ENCODE measurements at places on chromosomes 6 and 20. TPM values are rescaled to one million over a fixed set of nuclear protein-coding genes. Genes with fewer than 3 reads are reported as not detected.

- peak; percentile 85 for DNase-seq
- no peaks in the 10 kb centered on the region for H3K27me3 ChIP-seq
- peak overlapping the region; percentile 84 for H3K27ac ChIP-seq
- peaks cover 15% of the 10 kb centered on the region for H3K36me3 ChIP-seq
These were observed 39.0 kb downstream of the JAG1 start for GRCh38 chr20:10634683-10635411.

DNA sequence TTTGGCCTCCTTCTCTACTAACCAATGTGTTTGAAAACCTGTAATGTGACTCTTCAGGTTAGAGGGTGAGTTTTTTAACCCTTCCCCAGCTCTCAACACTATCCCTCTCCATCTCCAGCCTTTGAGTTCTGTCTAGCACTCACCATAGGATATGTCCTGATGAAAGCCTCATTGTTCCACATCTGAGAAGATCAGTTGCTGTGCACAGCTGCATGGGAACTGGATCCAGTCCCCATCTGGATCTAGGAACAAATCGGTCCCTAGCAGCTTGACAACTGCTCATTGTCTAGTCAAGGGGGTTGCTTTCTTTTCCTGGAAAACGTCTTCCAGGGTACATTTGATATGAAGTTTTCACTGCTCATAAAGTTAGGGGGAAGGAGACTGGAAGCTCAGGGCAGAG lies 45.4 kb upstream of the AGPAT4 start:
- no peaks in the 10 kb centered on the region for H3K27me3 ChIP-seq
- no peaks in the 10 kb centered on the region for H3K4me1 ChIP-seq
- no peak overlapping the region for H3K4me3 ChIP-seq
- H3K36me3 ChIP-seq = no peaks in the 10 kb centered on the region
- DNase-seq = peak; percentile 25
- no peak overlapping the region for H3K27ac ChIP-seq

DNA sequence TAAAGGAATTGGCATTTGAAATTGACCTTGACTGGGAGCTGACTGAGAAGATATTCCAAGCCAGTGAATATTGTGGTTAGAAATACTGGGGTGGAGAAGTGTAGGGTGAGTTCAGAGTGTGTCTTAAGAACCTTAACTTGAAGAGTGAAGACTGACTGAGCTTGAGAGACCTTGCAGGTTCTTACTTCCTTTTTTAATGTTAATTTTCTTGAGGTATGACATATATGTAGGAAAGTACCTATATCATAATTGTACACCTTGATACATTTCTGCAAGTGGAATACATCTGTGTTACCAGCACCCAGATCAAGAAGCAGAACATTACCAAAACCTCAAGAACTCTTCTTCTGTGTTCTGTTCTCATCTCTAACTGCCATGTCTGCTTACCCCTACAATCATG lies 11.0 kb downstream of the DHX35 start:
- DNase-seq = no peak
- peaks cover 27% of the 10 kb centered on the region for H3K36me3 ChIP-seq
- no peak overlapping the region for H3K4me3 ChIP-seq
- H3K27ac ChIP-seq = no peak overlapping the region
- H3K4me1 ChIP-seq = no peaks in the 10 kb centered on the region

DNA sequence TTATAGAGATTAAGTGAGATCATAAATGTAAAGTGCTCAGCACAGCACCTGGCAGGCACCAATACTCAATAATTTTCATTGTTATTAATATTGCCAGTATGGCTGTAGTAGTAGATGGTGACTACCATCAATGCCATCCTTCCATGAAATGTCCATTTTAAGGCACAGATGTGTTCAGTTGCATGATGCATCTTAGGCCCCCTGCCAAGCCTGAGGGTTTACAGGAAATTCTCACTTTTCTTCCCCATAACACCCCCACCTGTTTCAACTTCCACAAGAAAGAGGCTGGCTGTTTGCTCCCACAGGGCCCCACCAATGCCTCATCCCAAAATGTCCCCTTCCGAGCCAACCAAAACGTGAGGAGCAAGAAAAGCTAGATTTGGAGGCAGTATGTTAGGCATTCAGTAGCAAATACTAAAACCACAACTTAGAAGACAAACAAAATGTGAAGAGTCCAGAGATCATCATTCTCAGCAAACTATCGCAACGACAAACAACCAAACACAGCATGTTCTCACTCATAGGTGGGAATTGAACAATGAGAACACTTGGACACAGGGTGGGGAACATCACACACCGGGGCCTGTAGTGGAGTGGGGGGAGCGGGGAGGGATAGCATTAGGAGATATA lies 110.6 kb upstream of the NHSL1 start:
- H3K4me1 ChIP-seq = no peaks in the 10 kb centered on the region
- no peaks in the 10 kb centered on the region for H3K27me3 ChIP-seq
- no peak for DNase-seq
- H3K36me3 ChIP-seq = no peaks in the 10 kb centered on the region
- H3K27ac ChIP-seq = no peak overlapping the region

- peaks cover 11% of the 10 kb centered on the region for H3K4me1 ChIP-seq
- DNase-seq = no peak
- no peaks in the 10 kb centered on the region for H3K36me3 ChIP-seq
- H3K27ac ChIP-seq = no peak overlapping the region
- no peaks in the 10 kb centered on the region for H3K27me3 ChIP-seq
These were observed 161.3 kb upstream of the GGTLC1 start for GRCh38 chr20:24149881-24150307.

- no peak overlapping the region for H3K4me3 ChIP-seq
- DNase-seq = peak; percentile 64
- peaks cover 2% of the 10 kb centered on the region for H3K4me1 ChIP-seq
- H3K27ac ChIP-seq = no peak overlapping the region
- peaks cover 37% of the 10 kb centered on the region for H3K36me3 ChIP-seq
These were observed 14.0 kb downstream of the APMAP start for GRCh38 chr20:24978513-24978912.

DNA sequence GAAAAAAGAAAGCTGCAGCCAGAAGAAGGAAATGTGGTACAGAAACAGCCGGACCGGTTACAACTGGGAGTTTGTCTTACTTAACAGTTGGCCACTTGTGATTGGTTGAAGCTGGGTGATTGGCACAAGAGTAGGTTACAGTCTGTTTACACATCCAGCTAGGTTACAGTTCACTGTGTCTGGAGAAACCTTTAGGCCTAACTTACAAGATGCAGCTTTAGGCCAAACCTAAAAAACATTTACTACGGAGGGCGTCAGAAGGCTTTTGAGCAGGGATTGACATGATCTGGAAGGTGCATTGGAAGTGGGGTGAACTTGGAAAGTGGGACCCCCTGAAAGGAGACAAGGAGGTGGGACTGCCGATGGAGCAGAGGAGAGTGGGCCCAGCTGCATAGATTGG lies 122.3 kb downstream of the BANF2 start:
- no peaks in the 10 kb centered on the region for H3K27me3 ChIP-seq
- peaks cover 28% of the 10 kb centered on the region for H3K4me1 ChIP-seq
- peak; percentile 87 for DNase-seq
- no peak overlapping the region for H3K27ac ChIP-seq

GRCh38 chr6:49980898-49981297 lies 11.5 kb upstream of the DEFB113 start:
- no peak overlapping the region for H3K4me3 ChIP-seq
- peak; percentile 1 for DNase-seq
- H3K27me3 ChIP-seq = no peaks in the 10 kb centered on the region
- H3K36me3 ChIP-seq = no peaks in the 10 kb centered on the region
- H3K27ac ChIP-seq = no peak overlapping the region

- no peak overlapping the region for H3K4me3 ChIP-seq
- H3K27ac ChIP-seq = no peak overlapping the region
- no peaks in the 10 kb centered on the region for H3K36me3 ChIP-seq
These were observed 84.0 kb upstream of the TULP1 start for GRCh38 chr6:35596448-35597442.

MOG gene
- total RNA-seq = not detected

RIPK1 gene
- 11.3 TPM for total RNA-seq

DNA sequence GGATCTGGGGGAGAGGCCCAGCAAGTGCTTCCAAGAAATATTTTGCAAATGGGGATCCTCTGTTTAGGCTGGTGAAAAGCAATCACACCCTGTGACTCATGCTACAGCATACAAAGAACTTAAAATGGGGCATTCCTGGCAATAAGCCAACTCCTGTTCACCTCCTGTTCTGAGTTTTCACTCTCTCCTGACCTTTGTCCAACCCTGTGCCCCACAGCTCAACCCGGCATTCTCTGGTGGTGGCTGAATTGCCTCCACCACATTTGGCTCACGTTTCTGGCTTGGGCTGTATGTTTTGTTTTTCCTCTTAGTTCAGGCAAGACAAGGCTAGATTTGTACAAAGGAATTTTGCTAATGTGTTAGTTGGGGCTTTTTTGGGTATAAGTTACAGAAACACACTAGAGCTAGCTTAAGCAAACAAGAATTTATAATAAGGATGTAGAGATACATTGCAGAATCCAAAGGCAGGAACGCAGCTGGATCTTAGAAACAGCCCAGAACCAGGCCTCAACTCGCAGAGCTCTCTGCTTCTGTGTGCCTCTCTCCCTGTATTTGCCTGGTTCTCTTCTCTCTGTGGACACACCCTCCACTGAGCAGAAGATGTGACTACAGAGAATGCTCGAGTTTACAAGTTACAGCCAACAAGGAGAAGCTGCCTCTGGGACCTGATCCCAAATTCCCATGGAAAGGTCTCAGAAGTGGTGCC lies 9.4 kb downstream of the ABCC10 start:
- peaks cover 9% of the 10 kb centered on the region for H3K4me1 ChIP-seq
- no peak overlapping the region for H3K4me3 ChIP-seq

ERGIC3 gene
- total RNA-seq = 236 TPM

GRCh38 chr6:55836481-55836880 lies 38.9 kb downstream of the BMP5 start:
- no peaks in the 10 kb centered on the region for H3K4me1 ChIP-seq
- no peak overlapping the region for H3K27ac ChIP-seq
- H3K27me3 ChIP-seq = no peaks in the 10 kb centered on the region
- H3K4me3 ChIP-seq = no peak overlapping the region
- no peaks in the 10 kb centered on the region for H3K36me3 ChIP-seq

BPIFB4 gene
- total RNA-seq = 0.09 TPM

COL20A1 gene
- total RNA-seq = 4.6 TPM

PHACTR3 gene
- total RNA-seq = 7.0 TPM

GRCh38 chr20:61317966-61318530 lies 66.0 kb downstream of the CDH4 start:
- H3K4me1 ChIP-seq = no peaks in the 10 kb centered on the region
- no peak overlapping the region for H3K4me3 ChIP-seq
- H3K27ac ChIP-seq = no peak overlapping the region
- H3K27me3 ChIP-seq = peaks cover 31% of the 10 kb centered on the region
- no peaks in the 10 kb centered on the region for H3K36me3 ChIP-seq

- no peak for DNase-seq
- no peaks in the 10 kb centered on the region for H3K4me1 ChIP-seq
- no peak overlapping the region for H3K27ac ChIP-seq
- H3K27me3 ChIP-seq = no peaks in the 10 kb centered on the region
These were observed 84.4 kb downstream of the WASF1 start for GRCh38 chr6:110095101-110095500.

- no peak overlapping the region for H3K4me3 ChIP-seq
- H3K4me1 ChIP-seq = peaks cover 37% of the 10 kb centered on the region
- no peaks in the 10 kb centered on the region for H3K27me3 ChIP-seq
- H3K27ac ChIP-seq = no peak overlapping the region
- peak; percentile 13 for DNase-seq
These were observed 4.4 kb downstream of the MYLK2 start for GRCh38 chr20:31823360-31824124.

DNA sequence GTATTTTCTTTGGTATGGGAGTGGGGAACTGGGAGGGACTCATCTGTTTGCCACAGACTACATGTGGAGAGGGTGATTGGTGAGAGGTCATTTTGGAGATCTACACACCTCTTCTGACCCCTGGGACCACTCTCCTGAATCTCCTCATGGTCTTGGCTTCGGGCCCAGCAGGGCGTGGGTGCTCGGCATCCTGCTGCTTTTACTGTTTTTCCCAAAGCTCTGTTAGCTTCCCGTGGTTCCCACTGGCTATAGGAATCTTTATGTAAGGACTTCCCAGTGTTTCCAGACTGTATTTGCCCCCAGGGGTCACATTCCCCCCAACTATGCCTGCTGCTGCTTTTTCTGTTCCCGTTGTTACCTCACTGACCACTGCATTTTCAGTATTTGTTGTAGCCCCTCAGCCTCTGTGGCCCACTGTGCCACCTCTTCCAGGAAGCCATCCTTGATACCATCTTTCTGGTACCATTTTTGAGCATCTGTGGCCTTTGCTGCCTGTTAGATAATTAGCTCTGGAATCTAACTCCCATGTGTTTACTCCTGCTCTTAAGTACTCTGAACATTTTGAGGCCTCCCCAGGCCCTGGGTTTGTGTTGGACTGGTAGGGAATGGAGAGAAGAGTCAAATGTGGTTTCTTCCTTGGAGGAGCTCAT lies 14.9 kb downstream of the PLCG1 start:
- peaks cover 22% of the 10 kb centered on the region for H3K36me3 ChIP-seq
- H3K4me1 ChIP-seq = peaks cover 49% of the 10 kb centered on the region
- no peak for DNase-seq
- no peak overlapping the region for H3K4me3 ChIP-seq
- no peaks in the 10 kb centered on the region for H3K27me3 ChIP-seq

DNA sequence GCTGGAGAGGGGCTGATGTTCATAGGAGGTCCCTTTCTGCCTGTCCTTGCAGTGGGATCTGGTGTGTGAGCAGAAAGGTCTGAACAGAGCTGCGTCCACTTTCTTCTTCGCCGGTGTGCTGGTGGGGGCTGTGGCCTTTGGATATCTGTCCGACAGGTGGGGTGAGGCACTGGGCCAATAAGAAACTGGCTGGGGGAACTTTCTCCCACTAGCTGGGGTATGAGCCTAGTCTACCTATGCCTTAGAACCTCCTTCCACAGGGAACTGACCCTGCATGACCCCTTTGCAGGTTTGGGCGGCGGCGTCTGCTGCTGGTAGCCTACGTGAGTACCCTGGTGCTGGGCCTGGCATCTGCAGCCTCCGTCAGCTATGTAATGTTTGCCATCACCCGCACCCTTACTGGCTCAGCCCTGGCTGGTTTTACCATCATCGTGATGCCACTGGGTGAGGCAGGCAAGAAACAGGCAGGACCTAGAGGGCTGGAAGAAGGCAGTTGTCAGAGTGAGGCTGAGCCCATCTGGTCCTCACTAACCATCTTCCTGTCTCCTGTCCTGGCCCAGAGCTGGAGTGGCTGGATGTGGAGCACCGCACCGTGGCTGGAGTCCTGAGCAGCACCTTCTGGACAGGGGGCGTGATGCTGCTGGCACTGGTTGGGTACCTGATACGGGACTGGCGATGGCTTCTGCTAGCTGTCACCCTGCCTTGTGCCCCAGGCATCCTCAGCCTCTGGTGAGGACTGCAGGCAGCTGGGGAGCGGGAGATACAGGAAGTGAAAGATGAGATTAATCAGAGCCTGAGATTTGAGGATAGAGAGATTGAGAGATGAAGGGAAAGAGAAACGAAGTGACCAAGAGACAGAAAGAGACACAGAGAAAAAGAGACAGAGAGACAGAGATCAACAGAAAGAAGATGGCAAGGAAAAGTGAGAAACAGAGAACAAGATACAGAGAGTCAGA lies 1.6 kb downstream of the SLC22A7 start:
- no peaks in the 10 kb centered on the region for H3K36me3 ChIP-seq
- peaks cover 31% of the 10 kb centered on the region for H3K27me3 ChIP-seq
- no peak for DNase-seq
- no peaks in the 10 kb centered on the region for H3K4me1 ChIP-seq

GRCh38 chr6:91352878-91353277 lies 766.0 kb upstream of the MAP3K7 start:
- H3K4me3 ChIP-seq = no peak overlapping the region
- no peaks in the 10 kb centered on the region for H3K36me3 ChIP-seq
- DNase-seq = no peak
- H3K27ac ChIP-seq = no peak overlapping the region

- peaks cover under 1% of the 10 kb centered on the region for H3K36me3 ChIP-seq
- H3K27me3 ChIP-seq = no peaks in the 10 kb centered on the region
- H3K4me1 ChIP-seq = peaks cover 6% of the 10 kb centered on the region
- peak overlapping the region; percentile 97 for H3K27ac ChIP-seq
These were observed 968 bp downstream of the PHF3 start for GRCh38 chr6:63636518-63637021.

FITM2 gene
- 6.8 TPM for total RNA-seq

PCMTD2 gene
- total RNA-seq = 41.4 TPM

INSM1 gene
- total RNA-seq = 0.04 TPM

Measured in muscle of leg (tissue), 16 donors.